MG63 (cell line): ENCODE measurements at places on chromosomes 12 and 14.

DNA sequence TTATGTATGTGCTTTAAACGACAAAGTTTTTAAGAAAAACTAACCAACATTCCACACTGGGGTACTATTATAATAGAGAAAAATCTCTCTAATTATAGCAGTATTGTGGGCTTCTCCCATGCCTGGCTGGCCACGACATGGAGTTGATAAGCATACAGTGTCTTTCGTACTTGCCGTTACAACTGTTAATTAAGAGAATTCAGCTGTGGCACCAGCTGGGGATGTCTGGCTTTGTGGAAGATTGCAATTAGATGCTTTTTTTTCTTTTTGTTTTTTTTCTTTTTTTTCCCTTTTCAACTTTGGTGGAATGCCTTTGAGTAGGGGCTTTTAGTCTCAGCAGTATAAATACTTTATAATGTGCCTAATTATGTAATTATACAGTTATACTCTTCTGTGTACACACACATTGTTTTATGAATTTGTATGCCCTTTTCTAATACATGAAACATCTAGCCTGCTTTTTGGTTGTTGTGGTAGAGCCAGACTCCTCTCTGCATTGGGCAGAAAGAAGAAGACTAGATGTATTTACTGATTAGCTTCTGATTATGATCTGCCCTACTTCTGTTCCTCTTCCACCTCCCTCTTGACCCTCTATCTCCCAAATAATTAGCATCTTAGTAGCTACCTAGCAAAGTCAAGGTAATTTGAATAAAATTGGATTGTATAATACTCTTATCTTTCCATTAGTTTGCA is 76.4 kb downstream of the SUSD6 start:
- DNase-seq, result no peak

GRCh38 chr12:57724936-57725740 is 13.4 kb downstream of the AGAP2 start:
- no peak for DNase-seq

DNA sequence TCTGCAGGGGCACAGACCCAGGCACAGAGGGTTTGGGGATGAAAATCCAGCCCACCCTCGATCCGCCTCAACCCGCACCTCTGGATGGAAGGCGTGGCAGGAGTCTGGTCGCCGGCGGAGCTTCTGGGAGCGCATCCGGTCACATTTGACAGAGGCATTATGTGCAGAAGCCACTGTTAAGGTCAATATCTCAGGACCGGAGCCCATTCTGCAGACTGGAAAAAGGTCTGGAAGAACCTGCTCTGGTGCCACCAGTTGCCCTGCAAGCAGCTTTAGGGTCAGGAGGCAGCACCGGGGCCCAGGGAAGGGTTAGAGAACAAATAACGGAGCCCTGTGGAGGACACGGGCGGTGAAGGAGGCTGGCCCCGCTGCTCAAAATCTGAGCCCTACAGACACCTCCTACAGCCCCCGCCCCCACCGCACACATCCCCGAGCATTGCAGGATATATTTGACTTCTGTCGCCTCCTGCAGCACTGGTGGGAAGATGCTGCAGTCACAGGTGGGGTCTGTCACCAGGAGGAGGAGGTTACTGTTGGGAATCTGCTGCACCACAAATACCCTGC is 25.1 kb upstream of the LRTM2 start:
- DNase-seq, result no peak

- DNase-seq, result no peak
Measured at GRCh38 chr12:55736076-55736475, 6.8 kb upstream of the GDF11 start.

- no peak for DNase-seq
Measured at GRCh38 chr14:58414845-58415244, 12.5 kb downstream of the TIMM9 start.

DNA sequence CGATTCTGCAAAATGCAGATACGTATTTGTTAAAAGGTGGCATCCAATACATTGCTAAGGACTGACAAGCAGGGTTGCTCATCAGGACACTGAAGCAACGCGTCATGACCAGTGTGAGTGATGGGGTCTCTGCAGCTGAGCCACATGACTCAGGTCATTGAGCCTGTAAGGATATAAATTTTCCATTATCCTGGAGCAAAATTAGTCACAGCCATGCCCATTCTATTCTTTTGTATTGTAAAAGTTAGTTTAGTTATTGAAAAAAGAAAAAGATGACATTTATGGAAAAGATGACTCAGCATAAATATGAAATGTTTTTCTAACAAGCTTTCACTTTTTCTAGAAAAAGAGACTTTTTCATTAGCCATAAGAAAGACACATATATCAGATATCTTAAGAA is 268.0 kb upstream of the TMEM132C start:
- peak; percentile 26 for DNase-seq

DNA sequence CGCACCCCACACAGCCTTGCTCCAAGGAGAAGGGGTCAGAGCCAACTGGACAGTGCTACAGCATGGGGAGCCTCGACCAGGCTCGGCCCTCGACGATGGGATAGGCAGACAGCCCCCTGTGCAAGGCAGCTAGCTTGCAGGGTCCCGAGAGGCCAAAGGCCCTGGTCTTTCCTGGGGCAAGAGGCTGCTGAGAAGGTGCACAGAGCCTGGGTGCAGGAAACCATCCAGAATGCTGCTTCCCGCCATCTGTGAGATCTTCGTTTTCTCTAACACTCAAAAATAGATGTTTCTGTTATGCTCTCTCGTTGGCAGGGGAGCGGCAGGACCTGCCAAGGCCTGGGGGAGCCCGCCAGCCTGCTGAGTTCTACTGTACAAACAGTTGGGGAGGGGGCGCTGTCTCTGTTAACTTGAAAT is 168.0 kb upstream of the RTL1 start:
- DNase-seq, result no peak

- DNase-seq, result no peak
Measured at GRCh38 chr14:105155681-105156413, 12.7 kb downstream of the JAG2 start.

- no peak for DNase-seq
Measured at GRCh38 chr14:101903111-101903561, 61.2 kb upstream of the DYNC1H1 start.
